Vagina (tissue), 2 donors: ENCODE measurements at places on chromosomes 5 and 9. TPM values are rescaled to one million over a fixed set of nuclear protein-coding genes. Genes with fewer than 3 reads are reported as not detected.

PDE6A gene
- 0.25 TPM for total RNA-seq

MEF2C gene
- 22.3 TPM for total RNA-seq

FAM153A gene
- total RNA-seq = 4.2 TPM

OR1L4 gene
- total RNA-seq = not detected
